ENCODE measurements at places on chromosomes 16 and 17.
A peak's percentile ranks its signal among the peaks of the same experiment; 100 is the strongest.

DNA sequence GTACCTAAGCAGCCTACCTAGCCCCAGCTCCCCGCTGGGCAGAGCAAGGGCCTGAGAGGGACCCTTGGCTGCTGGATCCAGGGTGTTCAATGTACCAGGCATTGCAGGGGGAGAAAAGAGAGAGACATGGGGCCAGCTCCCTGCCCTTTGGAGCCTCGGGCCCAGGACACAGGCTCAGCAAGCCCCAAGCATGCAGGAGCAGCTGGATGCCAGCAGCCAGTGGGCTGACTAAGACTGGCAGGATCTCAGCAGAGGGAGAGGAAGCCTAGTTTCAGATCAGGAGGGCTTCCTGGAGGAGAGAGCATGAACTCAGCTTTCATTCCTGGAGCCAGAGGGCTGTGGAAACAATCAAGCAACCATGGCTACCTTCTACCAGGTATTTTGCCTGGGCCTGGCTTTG is 82.0 kb upstream of the NKD1 start:
- no peaks in the 10 kb centered on the region for H3K36me3 ChIP-seq

DNA sequence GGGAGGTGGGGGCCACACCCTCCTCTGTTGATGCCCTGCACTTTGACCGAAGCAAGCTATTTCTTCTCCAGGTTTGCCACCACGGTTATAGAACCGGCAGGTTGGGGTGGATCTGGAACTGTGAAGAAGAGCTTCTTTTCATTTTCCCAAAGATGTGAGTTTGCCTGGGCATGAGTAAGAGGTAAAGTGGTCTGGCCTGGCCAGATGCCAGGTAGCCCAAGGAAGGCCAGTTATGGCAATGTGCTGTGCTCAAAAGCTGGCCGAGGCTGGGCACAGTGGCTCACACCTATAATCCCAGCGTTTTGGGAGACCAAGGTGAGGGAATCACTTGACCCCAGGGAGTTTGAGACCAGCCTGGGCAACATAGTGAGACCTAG is 18.7 kb downstream of the ATP6V0D1 start:
- no peak overlapping the region for H3K4me3 ChIP-seq
- no peak for DNase-seq
- H3K36me3 ChIP-seq = peaks cover 36% of the 10 kb centered on the region
- no peak overlapping the region for H3K27ac ChIP-seq
- peaks cover 30% of the 10 kb centered on the region for H3K4me1 ChIP-seq

- peak; percentile 82 for DNase-seq
- H3K4me3 ChIP-seq = no peak overlapping the region
- H3K36me3 ChIP-seq = no peaks in the 10 kb centered on the region
- peaks cover 10% of the 10 kb centered on the region for H3K4me1 ChIP-seq
- H3K27me3 ChIP-seq = no peaks in the 10 kb centered on the region
Observed at GRCh38 chr17:39903158-39903884, 15.1 kb downstream of the GSDMB start.

DNA sequence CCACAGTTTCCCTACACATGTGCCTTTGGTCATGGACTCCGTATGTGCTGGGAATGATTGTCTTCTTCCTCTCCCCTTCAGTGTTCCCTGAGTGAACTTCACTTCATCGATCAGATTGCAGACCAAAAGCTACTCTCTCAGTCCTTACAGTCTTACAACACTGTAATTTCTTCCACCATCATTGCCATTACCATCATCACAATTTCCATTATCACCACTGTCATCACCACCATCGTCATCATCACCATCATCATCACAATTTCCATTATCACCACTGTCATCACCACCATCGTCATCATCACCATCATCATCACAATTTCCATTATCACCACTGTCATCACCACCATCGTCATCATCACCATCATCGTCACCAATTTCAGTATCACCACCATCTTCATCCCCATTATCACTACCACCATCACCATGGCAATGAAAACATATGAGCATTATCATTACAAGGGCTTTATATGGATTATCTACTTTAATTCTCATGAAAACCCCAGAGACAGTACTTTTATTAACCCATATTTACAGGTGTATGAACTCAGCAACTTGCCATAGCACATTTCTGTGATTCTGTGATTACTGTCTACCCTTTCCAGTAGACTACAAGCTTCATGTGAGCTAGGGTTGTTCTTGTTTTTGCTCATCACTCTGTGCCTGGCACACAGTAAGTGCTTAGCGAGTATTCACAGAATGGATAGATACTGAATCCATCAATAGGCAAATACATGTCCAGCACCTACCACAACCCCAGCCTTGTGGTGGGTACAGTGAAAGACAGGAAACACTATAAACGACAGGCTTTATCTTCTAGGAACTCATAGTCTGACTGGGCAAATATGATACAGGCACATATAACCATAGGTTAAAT is 327.0 kb downstream of the XYLT1 start:
- H3K27ac ChIP-seq = no peak overlapping the region
- no peak overlapping the region for H3K4me3 ChIP-seq
- H3K27me3 ChIP-seq = no peaks in the 10 kb centered on the region
- no peaks in the 10 kb centered on the region for H3K4me1 ChIP-seq
- H3K36me3 ChIP-seq = no peaks in the 10 kb centered on the region
- no peak for DNase-seq

GRCh38 chr17:50278526-50279180 is 4.4 kb downstream of the TMEM92 start:
- no peak overlapping the region for H3K27ac ChIP-seq
- no peak for DNase-seq
- no peak overlapping the region for H3K4me3 ChIP-seq
- H3K36me3 ChIP-seq = no peaks in the 10 kb centered on the region
- H3K27me3 ChIP-seq = peaks cover 31% of the 10 kb centered on the region

Measured in K562 (cell line).